Nasal cavity respiratory epithelium epithelial cell of viscerocranial mucosa (primary cell): ENCODE measurements at places on chromosomes 7 and 10. TPM values are rescaled to one million over a fixed set of nuclear protein-coding genes. Genes with fewer than 3 reads are reported as not detected.

Gene KLLN
- 0.34 and 0.71 TPM in 2 replicates for total RNA-seq

Gene INA
- 0.07 and 0.34 TPM in 2 replicates for total RNA-seq

Gene ZNF862
- total RNA-seq: 7.2 and 12.7 TPM in 2 replicates

Gene KNDC1
- under 0.01 and 0.07 TPM in 2 replicates for total RNA-seq

Gene LIPK
- 0.21 and 0.68 TPM in 2 replicates for total RNA-seq

Gene DNA2
- total RNA-seq: 4.8 and 5.1 TPM in 2 replicates

Gene PRSS37
- not detected in 2 replicates for total RNA-seq

Gene CYP3A4
- total RNA-seq: 0.07 TPM in 1 of 2 replicates, not detected in the other

Gene CYP2E1
- 0.93 and 1.7 TPM in 2 replicates for total RNA-seq

Gene THSD7A
- under 0.01 and 0.28 TPM in 2 replicates for total RNA-seq

Gene NUTM2E
- total RNA-seq: 0.21 and 0.34 TPM in 2 replicates
